Activated CD4-positive, alpha-beta T cell treated with anti-CD3 and anti-CD28 coated beads, Interleukin-2, amount 10 ng/mL, durations not matched to agents 7 days and 5 days (primary cell): ENCODE measurements at places on chromosomes 5 and 9. TPM values are rescaled to one million over a fixed set of nuclear protein-coding genes. Genes with fewer than 3 reads are reported as not detected.

GRCh38 chr5:6592601-6593000 is 40.2 kb downstream of the NSUN2 start:
- DNase-seq: no peak

GRCh38 chr5:112077180-112077579 is 320.2 kb upstream of the NREP start:
- DNase-seq: no peak

GRCh38 chr5:6979061-6979460 is 265.8 kb downstream of the TENT4A start:
- no peak for DNase-seq

- DNase-seq: no peak
Observed at GRCh38 chr5:154251529-154251928, 61.0 kb downstream of the GALNT10 start.

DNA sequence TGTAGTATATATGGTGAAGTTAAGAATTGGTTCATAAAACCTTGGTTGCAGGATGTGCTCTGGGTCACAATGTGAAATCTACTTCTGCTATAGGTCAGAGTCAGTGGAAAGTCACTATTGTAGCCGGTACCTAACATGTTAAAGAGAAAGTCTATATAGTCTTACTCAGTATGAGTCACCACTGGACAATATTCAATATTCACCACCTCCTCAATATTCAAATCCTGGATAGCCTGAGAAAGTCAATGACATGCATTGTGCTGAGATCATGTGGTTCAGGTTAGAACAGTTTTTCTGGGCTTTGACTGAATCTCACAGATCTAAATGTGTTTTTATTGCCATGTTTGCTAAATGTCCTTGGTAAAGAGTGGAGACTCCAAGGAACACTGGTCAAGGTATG is 108.8 kb downstream of the HMHB1 start:
- DNase-seq: no peak

- DNase-seq: no peak
Observed at GRCh38 chr9:4009006-4009511, 290.8 kb downstream of the GLIS3 start.

DNA sequence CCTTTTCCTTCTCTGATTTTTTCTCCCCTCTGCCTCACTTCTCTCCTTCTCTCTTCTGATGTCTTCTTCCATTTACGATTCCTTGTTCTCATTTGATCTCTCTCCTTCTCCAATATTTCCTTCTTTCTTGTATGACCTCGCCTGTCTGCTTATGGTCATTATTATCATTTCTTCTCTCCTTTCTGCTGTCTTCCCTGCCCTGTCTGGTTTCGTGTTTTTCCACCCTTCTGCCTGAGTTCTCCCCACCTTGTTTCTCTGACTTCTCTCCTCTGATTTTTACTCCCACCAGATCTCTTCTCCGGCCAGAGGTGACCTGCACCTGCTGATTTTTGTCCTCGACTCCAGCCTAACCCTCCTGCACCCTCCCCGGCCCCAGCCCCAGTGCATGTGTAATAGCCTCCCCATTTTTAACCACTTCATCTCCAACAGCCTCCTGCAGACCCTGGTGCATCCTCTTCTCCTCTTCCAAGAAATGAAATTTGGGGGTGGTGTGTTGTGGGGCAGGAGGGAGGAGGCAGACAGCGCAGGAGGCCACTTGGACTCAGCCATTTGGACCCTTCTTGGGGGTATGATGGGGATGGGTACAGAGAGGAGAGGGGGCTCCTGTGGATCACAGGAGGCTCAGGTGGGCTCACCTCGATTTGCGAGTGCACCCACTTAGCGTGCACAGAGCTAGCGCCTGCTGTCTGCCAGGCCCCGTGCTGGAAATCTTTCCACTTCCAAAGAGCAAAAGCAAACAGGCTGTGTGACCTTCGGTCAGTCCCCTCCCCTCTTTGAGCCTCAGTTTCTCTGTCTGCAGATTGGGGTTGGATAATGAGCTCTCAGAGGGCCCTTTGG is 32.5 kb downstream of the GSN start:
- no peak for DNase-seq

GRCh38 chr9:95506428-95506677 is 10.4 kb downstream of the PTCH1 start:
- peak; percentile 12 for DNase-seq

- DNase-seq: peak; percentile 17
Observed at GRCh38 chr5:133754575-133755169, 142.3 kb upstream of the FSTL4 start.

DNA sequence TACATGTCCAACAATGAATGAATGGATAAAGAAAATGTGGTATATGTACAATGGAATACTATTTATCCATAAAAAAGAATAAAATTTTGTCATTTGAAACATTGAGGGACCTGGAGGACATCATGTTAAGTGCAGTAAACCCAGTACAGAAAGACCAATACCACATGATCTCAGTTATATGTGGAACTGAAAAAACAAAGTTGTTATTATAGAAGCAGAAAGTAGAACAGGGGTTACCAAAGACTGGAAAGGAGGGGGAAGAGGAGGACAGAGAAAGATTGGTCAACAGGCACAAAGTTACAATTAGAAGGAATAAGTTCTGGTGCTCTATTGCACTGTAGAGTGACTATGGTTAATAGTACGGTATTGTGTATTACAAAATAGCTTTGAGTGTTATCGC is 233.8 kb downstream of the SEMA6A start:
- no peak for DNase-seq

DNA sequence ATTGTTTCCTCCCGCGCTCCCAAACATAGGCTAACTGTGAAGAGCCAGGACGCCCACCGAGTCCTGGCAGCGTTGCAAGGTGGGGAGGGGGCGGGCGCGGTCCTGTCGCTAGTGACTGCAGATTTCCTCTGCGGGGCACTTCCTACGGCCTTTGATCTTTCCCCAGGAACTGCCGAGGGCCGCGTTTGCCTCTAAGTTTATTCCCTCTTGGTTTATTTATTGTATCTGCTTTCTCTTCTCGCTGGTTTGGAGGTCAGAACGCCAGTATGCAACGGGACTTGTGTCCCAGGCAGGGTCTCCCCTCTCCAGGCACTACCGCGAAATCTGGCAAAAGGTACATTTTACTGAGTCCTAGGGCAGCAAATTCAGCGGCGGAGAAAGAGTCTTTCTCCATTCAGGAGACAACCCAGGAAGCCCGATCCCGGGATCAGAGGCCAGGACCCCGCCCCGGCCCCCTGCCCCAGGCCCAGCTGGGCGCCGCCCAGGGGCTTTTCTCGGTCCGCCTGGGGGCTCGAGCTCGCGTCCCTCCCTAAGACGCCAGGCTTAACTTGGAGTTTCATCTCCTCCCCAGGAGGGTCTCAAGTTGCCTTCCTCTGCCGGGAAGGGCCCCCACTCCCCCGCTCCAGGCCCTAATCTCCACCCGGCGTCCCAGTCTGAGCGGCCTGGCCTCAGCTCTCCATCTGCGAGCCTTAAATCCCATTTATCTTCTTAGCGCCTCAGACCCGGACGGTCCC is 884 bp upstream of the EGFLAM start:
- DNase-seq: no peak

- DNase-seq: no peak
Observed at GRCh38 chr9:626596-626995, 214.9 kb upstream of the DMRT1 start.

DNA sequence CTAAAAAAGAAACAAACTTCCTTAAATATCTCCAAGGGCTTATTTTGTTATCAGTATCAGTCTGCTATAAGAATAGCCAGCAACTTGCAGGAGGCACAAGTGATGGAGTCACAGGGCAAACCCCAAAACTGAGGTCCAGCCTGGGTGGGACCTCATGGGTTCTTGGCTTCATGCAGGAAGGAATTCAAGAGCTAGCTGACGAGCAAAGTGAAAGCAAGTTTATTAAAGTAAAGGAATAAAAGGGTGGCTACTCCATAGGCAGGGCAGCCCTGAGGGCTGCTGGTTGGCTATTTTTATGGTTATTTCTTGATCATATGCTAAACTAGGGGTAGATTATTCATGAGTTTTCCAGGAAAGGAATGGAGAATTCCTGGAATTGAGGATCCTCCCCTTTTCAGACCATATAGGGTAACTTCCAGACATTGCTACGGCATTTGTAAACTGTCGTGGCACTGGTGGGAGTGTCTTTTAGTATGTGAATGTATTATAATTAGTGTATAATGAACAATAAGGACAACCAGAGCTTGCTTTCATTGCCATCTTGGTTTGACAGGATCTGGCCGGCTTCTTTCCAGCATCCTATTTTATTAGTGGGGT is 231.9 kb downstream of the ADAMTSL1 start:
- no peak for DNase-seq

- DNase-seq: no peak
Observed at GRCh38 chr5:56384186-56384585, 151.1 kb upstream of the ANKRD55 start.

DNA sequence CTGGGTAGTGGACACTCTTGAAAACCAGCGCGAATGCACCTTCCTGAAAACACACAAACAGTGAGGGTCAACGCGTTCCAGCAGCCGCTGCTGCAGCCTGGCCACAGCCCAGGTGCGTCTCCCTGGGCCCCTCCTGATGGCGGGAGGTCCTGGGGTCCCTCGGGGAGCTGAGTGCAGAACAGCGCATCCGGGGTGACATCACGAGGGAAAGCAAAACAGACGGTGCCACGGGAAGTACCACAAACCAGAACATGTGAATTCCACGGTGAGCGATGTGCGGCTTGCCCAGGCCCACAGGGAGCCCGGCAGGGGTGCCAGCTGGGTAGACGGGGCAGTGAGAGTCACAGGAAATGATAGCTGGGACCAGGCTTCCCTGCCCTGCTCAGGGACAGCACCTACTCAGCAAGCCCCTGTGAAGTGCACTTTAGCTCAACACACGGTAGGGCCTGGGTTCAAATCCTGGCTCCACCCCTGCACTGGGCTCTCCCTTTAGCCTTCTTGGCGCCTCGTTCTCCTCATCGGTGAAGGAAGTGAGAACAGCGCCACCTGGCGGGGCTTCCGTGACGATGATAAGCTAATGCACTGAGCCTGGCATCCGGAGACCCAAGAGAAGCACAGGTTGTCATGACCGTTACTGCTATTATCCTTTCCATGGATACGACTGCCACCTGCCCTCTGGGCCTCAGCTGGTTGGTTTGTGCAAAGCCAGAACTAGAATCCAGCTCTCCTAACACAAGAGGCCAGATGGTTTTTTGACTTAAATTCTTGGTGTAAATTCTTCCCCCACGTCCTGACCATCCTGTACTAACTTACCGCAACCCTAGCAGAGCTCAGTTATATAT is 24.6 kb downstream of the GFPT2 start:
- peak; percentile 88 for DNase-seq

GRCh38 chr5:97618721-97619120 is 435.7 kb upstream of the RIOK2 start:
- DNase-seq: no peak

- DNase-seq: no peak
Observed at GRCh38 chr9:111458139-111459009, 25.8 kb downstream of the ECPAS start.

- DNase-seq: peak; percentile 61
Observed at GRCh38 chr5:141637767-141638419, 1.1 kb downstream of the RELL2 start.

GRCh38 chr5:179975713-179976134 is 68.0 kb upstream of the TBC1D9B start:
- no peak for DNase-seq

- DNase-seq: no peak
Observed at GRCh38 chr9:102106439-102106838, 368.0 kb upstream of the GRIN3A start.

Gene HTR4
- total RNA-seq: not detected

Gene STING1
- total RNA-seq: 175 TPM

Gene MOB3B
- 0.71 TPM for total RNA-seq

Gene SPATA9
- not detected for total RNA-seq

Gene ANKRD18A
- 1.9 TPM for total RNA-seq
